GM04504 (cell line): ENCODE measurements at places on chromosomes 5 and 9.
A peak's percentile ranks its signal among the peaks of the same experiment; 100 is the strongest.

- DNase-seq: no peak
Observed at GRCh38 chr5:65893749-65894430, 32.5 kb upstream of the ERBIN start.

DNA sequence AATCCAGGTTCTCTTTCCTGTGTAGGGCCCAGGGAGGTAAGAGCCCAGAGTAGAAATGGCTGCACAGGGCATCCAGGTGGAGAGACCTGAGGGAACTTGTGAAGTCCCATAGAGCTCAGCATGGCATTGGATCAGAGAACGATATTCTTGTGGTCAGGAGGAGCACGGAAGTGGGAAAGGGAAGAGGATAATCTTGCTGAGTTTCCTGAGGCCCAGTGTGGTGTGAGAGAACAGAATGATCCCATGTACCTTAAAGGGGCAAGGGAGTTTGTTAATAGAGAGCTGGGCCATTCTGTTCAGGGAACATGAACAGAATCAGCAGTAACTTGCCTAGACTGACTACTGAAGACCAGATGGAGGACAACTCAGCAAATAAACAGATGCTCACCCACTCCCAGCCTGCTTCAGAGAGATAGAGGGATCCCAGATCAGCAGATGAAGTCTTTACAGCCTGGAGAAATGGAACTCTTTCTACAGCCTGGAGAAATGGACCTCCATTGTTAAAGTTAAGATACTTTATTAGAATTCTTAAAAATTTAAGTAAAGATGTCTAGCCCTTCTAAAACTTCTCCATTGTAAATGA is 119.7 kb upstream of the ELL2 start:
- DNase-seq: no peak

DNA sequence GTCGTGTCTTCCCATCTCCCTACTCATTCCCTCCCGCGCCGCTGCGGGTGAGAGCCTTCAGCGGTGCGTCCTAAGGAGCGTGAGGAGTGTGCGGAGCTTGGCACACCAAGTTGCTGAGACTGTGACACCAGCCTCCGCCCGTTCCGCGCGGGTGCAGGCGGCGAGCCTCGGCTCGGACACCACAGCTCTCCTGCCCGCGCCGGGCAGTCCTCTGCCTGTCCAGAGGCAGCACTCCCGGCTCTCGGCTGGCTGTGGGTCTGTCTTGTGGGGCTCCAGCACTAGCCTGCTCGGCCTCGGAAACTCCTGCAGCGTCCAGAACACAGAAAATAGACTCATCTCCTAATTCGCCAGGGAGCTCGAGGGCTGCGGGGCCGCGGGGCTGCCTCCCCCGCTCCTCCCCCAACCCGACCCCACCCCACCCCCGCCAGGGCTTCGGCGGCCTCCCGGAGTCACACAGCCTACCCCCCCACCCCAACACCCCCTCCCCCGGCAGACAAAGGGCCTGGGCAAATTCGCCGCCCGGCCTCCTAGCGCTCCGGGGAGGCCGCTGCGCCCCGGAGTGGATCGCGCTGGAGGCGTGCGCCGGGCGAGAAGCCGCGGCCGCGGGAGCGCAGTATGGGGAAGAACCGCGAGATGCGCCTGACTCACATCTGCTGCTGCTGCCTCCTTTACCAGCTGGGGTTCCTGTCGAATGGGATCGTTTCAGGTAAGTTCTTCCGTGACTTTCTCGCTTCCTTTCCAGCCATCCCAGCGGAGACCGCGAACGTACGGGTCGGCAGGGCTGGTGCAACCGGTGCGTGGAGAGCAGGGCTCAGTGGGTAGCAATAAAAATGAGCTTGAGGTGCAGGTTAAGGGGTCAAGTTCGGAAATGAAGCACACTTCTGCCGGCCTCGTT is at the start of gene ADAMTS19:
TSS of gene ADAMTS19 (plus strand) at position 522 of the 895 bp plus-strand sequence. CDS start at position 616, 94 bp downstream.
- DNase-seq: no peak

- DNase-seq: no peak
Observed at GRCh38 chr5:142958944-142959682, 188.9 kb downstream of the ARHGAP26 start.

GRCh38 chr9:2041736-2042135 is 26.6 kb downstream of the SMARCA2 start:
- DNase-seq: no peak

GRCh38 chr9:130243015-130243881 is 22.3 kb upstream of the HMCN2 start:
- DNase-seq: no peak

GRCh38 chr5:111200828-111201227 is 23.4 kb upstream of the CAMK4 start:
- DNase-seq: no peak

- DNase-seq: no peak
Observed at GRCh38 chr9:97638666-97639065, 5.0 kb downstream of the NCBP1 start.

GRCh38 chr9:4796988-4797853 is 4.5 kb downstream of the RCL1 start:
- no peak for DNase-seq

- DNase-seq: no peak
Observed at GRCh38 chr5:175159956-175160355, 284.0 kb downstream of the DRD1 start.

GRCh38 chr9:4678679-4679267 is 596 bp upstream of the CDC37L1 start:
- no peak for DNase-seq

GRCh38 chr9:96751815-96752214 is 26.1 kb downstream of the ZNF510 start:
- no peak for DNase-seq

DNA sequence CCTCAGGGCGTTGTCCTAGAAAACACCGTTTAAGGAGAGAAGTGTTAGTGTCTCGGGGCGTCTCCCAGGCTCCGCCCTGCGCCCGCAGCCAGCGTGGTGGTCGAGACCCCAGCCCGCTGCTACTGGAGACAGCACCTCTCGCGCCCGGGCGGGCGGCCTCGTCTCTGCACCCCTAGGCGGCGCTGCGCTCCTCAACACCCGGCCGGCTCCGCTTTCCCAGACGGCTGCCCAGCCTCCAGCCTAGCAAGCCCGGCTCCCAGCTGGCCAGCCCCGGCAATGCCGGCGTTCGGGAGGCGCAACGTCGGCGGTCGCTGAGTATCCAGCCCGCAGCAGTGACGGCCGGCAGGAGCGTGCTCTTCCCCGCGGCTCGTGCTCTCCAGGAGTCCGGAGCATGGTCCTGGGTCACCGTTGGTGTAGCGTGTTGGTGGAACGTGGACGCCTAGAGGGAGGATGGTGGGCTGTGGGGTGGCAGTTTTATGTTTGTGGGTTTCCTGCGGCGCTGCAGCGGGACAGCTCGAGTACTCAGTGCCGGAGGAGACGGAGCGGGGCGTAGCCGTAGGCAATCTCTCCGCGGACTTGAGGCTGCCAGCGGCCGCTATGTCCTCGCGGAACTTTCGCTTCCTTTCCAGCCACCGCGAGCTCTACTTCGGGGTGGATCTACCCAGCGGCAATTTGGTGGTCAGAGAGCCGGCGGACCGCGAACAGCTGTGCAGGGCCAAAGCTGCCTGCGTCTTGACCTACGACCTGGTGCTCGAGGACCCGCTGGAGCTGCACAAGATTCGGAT is 536 bp downstream of the PCDHAC1 start:
- DNase-seq: peak; percentile 5

GRCh38 chr5:134383980-134384697 is 12.8 kb downstream of the UBE2B start:
- DNase-seq: no peak

GRCh38 chr9:129888293-129889121 is 53.2 kb downstream of the USP20 start:
- DNase-seq: no peak

- DNase-seq: no peak
Observed at GRCh38 chr9:36731068-36731956, 158.6 kb downstream of the MELK start.

DNA sequence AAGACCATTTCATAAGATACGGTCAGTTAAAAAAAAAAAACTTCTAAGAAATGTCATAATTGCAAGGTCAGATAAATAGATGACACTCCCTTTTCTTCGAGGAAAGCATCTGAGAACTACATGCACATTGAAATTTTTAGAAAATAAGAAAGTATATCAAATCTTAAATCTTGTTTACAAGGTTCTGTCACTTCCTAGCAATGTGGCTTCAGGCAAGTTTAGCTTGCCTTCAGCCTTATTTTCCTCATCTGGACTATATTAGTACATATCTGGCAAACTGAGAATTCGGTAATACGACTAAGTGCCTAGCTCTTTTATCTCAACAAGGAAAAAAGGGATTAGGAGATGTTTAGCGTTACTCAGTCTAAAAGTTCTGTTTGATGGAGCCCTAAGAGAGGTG is 32.5 kb upstream of the OR2K2 start:
- DNase-seq: peak; percentile 12

DNA sequence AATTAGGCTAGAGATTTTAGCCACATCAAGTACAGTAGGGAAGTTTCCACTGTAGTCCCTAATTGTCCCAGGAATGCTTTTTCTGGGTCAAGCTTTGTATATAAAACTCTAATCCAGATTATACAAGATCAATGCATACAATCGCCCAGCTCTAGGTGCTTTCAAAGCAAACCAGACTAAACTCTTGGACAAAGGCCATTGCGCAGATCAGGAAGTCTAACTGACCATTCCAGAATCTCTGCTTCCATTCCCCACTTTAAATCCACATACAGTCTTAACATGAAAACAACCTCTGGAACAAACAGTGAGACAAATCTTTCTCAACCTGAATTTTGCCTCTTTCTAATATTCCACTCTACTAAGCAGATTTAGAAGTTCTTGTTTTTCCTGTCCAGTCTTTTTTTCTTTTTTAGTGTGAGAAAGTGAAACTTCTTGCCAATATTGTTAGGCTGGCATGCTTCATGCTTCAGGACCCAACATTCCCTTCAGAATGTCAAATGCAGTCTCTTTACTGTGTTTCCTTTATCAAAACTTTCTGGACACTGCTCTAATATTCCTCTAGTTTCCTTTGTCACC is 76.1 kb downstream of the ITGA1 start:
- no peak for DNase-seq

DNA sequence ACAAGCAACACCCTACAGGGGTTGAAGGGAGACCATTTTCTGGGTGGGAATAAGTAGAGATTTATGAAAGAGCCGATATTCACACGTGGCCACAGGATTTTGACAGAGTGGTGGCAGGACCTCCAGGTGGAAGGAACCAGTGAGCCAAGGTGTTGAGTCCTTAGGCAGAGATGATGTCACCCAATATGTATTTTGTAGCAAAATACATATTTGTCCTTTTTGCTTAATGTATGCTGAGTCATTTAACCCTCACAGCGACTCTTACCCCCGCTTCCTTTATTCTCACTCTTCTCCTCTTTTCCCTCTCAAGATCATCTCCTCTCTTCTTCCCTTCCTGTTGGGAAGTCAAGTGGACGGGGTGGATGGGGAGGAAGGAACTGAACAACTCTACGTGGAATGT is 215.7 kb upstream of the S1PR3 start:
- no peak for DNase-seq

GRCh38 chr5:141515946-141516671 is 27.2 kb downstream of the PCDHGC5 start:
- DNase-seq: no peak

GRCh38 chr5:6597557-6597956 is 35.3 kb downstream of the NSUN2 start:
- no peak for DNase-seq

- no peak for DNase-seq
Observed at GRCh38 chr9:129501771-129502319, 119.1 kb downstream of the C9orf50 start.

- DNase-seq: no peak
Observed at GRCh38 chr9:28598408-28598807, 1025.1 kb upstream of the C9orf72 start.

DNA sequence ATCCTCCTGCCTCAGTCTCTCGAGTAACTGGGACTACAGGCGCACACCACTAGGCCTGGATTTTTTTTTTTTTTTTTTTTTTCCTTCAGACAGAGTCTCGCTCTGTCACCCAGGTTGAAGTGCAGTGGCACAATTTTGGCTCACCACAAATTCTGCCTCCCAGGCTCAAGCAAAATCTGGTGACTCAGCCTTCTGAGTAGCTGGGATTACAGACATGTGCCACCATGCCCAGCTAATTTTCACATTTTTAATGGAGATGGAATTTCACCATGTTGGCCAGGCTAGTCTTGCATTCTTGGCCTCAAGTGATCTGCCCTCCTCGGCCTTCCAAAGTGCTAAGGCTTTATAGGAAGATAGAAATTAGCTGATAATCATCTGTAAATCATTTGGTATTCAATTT is 43.9 kb downstream of the NSA2 start:
- DNase-seq: peak; percentile 11

DNA sequence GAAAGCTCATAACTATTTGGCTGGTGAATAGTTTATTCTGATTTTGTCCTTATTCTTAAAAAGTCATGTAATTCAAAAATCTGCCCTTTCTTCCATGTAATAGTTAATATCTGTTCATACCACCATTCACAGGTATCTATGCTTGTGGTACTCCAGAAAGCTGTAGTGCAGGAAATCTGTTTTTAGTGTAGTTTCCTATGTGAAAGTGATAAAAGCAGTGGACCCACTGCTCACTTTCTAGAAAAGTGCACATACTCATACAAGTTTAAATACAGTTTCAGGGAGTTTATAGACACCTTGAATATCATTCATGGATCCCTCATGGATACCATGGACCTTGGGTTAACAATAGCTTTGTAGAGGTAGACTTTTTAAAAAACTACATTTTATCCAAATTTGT is 20.2 kb downstream of the PBX3 start:
- DNase-seq: no peak

DNA sequence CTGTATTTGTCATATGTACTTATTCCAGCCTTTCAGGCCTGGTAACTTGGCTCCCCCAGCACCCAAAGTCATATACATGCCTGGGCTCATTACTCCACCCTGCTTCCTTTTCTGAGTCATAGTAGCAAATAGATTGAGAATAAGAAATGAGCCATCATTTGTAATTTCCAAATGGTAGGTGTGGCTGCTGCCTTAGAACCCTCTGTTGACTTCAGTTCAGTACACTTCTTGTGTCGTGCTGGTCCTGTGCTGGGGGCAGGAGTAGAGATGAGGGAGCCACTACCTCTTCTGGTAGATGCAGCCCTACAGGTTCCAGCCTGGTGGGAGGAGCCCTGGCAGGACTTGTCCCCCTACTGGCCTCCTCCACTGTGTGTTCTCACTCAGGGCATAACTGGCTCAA is 11.1 kb downstream of the GM2A start:
- peak; percentile 28 for DNase-seq

DNA sequence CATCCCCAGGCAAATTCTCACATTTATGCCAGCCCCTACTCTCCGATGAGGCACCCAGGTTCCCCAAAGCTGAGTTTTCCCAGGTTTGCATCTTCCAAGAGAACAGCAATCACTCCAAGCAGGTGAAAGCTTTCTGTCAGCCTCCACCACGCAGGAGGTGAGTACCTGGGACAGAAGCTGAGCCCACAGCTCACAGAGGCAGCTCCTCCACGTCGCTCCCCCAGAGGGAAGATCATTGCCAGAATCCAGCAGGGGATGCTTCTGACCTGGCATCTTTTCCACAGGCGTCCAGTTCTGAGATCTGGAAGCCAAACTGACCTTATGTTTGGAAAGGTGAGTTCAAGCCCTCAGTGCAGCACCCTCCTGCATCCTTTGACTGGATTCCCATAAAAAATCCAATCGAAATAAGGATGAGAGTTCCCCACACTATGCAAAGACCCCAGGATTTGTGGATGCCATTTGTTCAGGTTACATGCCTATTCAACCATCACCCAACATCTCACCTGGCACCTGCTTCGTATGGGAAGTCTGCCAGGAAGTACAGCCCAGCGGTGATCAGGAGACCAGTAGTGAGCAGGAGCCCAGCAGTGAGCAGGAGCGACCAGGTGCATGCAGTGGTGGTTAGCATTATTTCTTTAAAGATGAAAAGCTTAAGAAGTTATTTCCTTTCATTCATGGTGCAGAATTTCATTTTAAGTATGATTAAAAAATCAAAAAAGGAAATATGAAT is 47.4 kb upstream of the OLFM1 start:
- DNase-seq: no peak

- DNase-seq: no peak
Observed at GRCh38 chr9:104905153-104905901, 22.6 kb downstream of the ABCA1 start.
